ENCODE measurements at places on chromosomes 1 and 21. TPM values are rescaled to one million over a fixed set of nuclear protein-coding genes. Genes with fewer than 3 reads are reported as not detected.

PRR9 gene
- not detected for total RNA-seq

CAPN8 gene
- total RNA-seq = 48.5 TPM

SLC37A1 gene
- 25.5 TPM for total RNA-seq

TSSK3 gene
- 0.46 TPM for total RNA-seq

SH2D2A gene
- 1.6 TPM for total RNA-seq

SGIP1 gene
- 5.6 TPM for total RNA-seq

STPG1 gene
- total RNA-seq = 13.5 TPM

FMO1 gene
- total RNA-seq = 8.7 TPM

DYNLT5 gene
- total RNA-seq = 29.3 TPM

GJA8 gene
- not detected for total RNA-seq

HNRNPCL4 gene
- total RNA-seq = not detected

LRRC7 gene
- 6.1 TPM for total RNA-seq

PDC gene
- not detected for total RNA-seq

ACTA1 gene
- 0.71 TPM for total RNA-seq

TRNP1 gene
- total RNA-seq = 2.0 TPM
